ENCODE measurements at places on chromosomes 11 and 22.

DNA sequence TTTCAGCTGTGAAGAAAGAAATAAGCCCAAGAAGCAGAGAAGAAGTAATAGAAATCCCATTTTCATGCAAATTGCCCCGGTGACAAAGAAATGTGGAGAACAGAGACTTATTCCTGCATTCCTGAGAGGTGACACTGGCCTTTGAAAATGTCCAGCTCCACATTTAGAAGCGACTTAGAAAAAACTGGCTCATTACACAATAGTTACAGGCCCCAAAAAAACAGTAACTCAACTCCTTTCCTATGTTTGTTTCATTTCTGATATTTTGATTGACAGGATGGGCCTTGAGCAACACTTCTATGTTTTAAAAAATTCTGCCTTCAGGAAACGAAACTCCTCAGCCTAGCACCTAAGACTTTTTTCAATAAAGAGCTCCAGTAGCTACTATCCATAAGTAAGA is 726.9 kb upstream of the TENM4 start:
- DNase-seq = no peak

GRCh38 chr11:95108671-95109551 is 19.3 kb downstream of the ENDOD1 start:
- no peak for DNase-seq

DNA sequence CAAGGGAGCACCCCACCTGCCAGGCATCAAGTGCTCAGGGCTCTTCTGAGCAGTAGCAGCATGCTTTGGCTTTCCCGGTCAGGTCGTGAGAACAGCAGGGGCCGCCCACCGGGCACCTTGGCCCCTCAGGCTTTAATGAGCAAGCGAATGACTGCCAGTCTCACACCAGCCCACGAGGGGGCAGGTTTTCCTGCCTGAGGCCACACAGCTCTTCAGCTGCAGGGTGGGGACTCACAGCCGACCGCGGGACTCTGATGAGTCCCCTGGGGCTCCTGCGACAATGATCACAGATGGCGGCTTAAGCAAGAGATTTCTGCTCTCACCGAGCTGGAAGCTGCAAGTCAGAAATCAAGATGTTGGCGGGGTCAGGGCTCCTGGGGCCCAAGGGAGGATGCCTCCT is 14.3 kb upstream of the FGF19 start:
- peak; percentile 94 for DNase-seq

- no peak for DNase-seq
These were observed 162.8 kb upstream of the TMEM45B start for GRCh38 chr11:129652835-129653234.

DNA sequence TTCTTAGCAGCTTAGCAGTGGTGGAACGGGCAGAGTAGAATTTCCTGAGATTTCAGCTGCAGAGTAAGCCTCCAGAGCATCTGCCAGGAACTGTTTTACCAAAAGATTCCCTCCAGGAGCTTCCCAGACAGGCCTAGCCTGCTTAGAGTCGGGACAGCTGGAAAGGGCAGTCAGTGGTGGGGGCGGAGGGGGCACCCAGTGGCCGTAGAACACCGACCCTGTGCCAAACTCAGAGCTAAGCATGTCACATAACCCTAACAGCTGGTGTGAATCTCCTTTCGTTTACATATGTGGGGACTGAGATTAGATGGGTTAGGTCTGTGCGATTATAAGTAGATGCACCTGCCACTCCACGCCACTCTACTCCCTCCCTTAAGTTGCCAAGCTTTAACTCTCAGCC is 80.0 kb upstream of the CRTAM start:
- no peak for DNase-seq

- no peak for DNase-seq
These were observed 91.4 kb downstream of the RPL27A start for GRCh38 chr11:8773916-8774539.

All from HuH-7.5 (cell line).